ENCODE measurements at places on chromosomes 3 and 15.

DNA sequence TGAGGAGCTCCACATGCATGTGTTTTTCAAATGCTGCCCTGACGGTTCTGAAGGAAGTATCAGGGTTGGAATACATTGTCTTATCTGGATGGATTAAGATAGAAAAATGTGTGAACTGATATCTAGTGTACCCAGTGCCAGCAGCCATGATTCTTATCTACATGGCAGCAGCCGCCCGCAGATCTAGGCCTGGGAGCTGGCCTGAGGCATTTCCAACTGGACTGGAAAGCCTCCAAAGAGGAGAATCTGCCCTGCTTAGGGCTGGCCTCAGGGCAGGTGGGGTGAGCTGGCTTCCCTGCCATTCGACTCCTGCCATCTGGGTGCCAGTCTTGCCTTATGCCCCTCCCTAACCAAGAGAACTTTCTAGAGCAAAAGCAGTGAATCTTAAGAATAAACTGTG is 125.8 kb downstream of the SSR3 start:
- DNase-seq = no peak

DNA sequence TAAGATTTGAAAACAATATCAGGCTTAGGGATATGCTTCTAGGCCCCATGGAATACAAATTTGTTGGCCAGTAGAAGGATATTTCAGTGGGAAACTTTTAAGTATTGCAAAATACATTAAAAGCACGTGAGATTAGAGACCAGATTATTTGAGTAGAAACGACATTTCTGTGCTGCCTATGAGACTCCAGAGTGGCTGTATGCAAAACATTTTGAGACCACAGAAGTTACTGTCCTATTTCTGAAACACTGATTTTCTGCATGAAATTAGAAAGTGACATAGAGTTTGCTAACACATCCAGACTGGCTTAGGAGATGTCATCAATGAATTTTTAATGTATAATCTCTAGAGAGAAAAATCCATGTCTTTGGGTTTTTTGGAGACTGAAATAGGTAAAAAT is 99.8 kb downstream of the KCNH8 start:
- no peak for DNase-seq

DNA sequence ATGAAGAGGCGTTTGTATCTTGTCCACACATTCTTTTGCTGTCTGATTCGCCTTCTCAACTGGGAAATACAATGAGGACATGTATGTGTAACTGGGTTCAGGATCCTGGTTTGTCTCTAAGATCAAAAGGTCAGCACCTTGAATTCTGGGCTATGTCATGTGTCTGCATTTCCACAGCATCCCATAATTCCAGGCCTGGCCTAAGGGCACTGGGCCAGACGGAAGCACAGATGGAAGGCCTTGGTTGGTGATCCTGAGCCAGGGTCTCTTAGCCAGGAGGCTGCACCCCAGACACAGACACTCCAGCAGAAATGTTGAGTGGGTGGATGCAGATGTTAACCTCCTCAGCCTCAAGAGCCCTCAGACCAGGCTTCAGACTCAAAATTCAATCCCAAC is 23.7 kb upstream of the HERC1 start:
- DNase-seq = no peak

GRCh38 chr15:99683000-99683670 is 50.1 kb downstream of the LYSMD4 start:
- DNase-seq = no peak

DNA sequence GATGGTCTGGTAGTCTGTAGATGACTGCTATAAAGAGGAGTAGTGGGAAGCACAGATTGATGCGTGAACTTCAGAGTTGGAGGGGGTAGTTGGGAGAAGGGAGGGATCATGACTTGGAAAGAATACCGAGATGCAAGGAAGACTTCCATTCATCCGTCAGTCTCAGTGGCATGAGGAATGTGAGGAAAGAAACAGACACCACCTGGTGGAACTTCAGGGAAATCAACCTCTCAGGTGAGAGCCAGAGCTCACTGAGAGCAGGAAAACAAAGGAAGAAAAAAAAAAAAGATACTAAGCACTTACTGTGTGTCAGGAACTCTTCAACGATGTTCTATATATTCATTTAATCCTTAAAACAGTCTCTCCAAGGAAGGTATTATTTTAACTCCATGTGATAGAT is 172.4 kb downstream of the OXSM start:
- no peak for DNase-seq

DNA sequence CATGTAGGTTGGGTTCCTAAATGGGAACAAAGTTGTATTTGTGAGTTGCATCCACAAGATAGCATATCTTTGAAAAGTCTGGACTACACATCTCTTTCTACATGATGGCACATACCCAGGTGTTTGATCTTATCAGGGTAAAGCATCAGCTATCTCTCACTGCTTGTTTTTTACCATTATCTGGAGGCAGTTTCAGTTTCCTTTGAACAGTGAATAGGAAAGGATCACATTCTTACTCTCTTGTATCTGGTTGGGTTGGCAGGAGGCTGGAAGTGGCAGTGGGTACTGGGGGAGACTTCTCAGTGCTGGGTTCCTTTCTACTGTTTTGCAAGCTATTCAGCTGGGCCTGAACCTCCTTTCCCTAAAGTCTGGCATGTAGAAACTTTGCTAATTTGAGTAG is 4.1 kb downstream of the CEMIP start:
- no peak for DNase-seq

GRCh38 chr3:39302178-39302577 is 22.3 kb upstream of the CX3CR1 start:
- DNase-seq = no peak

DNA sequence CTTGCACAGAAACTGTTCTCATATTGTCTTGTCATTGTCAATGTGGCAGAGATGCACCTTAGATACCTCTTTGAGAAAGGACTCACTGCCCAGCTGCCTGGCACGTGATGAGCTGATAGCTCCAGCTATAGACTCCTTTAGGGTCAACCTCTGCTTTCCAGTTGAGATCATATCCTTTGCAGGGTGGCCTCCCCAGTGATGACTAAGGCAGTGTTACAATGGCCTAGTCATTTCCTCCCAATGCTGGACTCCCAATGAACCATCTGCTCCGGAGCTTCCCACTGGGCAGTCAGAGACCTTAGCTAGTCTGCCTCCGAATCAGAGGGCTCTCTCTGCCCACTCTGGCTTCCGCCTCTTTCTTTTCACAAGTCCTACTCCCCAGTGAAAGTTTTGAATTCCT is 79.5 kb downstream of the CHRD start:
- no peak for DNase-seq

DNA sequence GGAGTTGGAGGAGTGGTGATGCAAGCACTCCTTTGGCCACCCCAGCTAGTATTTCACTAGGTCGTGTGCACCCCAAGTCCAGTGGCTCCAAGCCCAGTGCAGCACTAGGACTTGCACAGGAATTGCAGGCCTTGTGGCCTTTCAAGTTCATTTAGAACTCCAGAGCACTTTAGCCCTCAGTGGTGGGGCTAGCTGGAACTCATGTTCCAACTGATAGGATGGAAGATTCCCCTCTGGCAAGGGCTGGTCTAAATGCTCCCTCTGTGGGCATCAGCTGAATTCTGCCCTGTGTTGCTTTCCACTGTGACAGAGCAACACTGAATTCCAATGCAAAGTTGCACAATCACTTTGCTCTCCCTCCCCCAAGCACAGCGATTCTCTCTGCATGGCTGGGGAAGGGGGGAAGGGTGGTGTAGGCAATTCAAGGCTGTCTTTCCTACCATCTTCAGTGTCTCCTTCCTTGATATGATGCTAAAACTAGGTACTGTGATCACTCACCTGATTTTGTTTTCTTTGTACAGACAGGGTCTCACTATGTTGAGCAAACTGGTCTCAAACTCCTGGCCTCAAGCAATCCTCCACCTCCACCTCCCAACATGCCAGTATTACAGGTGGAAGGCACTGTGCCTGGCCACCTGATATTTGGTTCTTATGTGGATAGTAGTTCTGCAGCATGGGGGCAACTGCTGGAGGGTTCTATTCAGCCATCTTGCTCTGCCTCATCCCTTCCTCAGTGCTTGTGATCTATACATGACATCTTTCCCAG is 10.3 kb downstream of the USF3 start:
- DNase-seq = no peak

DNA sequence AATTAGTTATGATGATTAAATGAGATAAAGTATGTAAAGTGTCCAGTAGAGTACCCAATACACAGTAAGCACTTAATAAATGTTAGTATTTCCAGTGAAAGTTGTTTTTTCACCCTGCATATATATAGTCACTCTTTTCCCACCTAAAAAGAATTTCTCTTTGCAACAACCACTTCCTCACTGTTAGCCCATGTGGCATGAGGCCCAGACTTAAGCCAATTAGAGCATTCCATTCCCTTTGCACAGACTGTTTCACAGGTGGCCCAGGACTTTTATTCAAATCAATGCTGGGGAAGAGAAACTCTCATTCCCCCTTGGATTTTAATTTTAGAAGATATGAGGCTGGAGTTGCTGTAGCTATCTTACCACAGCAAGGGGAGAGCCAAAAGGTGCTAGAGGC is 3.7 kb downstream of the IFT80 start:
- DNase-seq = no peak

Data from midbrain (tissue), 1 donor.